Colonic mucosa (tissue), 4 donors: ENCODE measurements at places on chromosomes 4 and X.

- no peak for DNase-seq
Observed at GRCh38 chr4:117664706-117665444, 369.4 kb upstream of the NDST3 start.

- no peak for DNase-seq
Observed at GRCh38 chrX:1417921-1418771, 26.2 kb upstream of the SLC25A6 start.

- DNase-seq = no peak
Observed at GRCh38 chr4:53005808-53006207, 143.7 kb downstream of the RASL11B start.

- peak; percentile 37 for DNase-seq
Observed at GRCh38 chr4:119299260-119299671, 22.7 kb downstream of the FABP2 start.

DNA sequence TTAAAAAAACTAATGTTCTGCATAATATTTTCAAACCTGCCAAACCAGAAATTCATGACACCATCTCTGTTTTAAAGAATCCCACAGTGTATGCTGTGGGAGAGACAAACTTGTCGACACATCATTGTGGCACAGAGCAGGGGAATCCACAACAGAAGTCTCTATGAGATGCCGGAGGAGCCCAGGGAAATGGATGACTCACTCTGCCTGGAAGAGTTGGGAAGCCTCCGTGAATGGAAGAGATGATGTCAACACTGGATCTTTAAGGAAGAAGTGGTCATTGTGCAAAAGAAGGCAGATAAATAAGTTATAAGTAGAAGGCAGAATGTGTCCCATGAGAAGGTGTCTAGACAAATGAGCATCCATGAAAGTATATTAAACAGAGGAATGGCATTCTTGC is 595.1 kb downstream of the RAB28 start:
- no peak for DNase-seq

DNA sequence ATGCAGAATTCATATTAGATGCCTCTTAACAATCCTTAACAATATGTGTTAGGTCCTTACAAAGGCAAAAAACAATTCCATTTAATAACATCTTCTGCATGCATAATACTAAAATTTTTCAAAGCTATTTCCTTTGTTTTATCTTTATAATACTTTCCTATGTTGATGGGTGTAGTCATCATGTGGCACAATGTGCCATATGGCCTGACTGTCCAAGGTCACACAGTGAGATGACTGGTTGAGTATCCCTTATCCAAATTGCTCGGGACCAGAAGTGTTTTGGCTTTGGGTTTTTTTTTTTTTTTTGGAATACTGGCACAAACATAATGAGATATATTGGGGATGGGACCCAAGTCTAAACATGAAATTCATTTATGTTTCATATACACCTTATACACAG is 77.7 kb downstream of the NR3C2 start:
- DNase-seq = no peak

GRCh38 chr4:25783943-25784342 is 78.8 kb downstream of the SEL1L3 start:
- no peak for DNase-seq

DNA sequence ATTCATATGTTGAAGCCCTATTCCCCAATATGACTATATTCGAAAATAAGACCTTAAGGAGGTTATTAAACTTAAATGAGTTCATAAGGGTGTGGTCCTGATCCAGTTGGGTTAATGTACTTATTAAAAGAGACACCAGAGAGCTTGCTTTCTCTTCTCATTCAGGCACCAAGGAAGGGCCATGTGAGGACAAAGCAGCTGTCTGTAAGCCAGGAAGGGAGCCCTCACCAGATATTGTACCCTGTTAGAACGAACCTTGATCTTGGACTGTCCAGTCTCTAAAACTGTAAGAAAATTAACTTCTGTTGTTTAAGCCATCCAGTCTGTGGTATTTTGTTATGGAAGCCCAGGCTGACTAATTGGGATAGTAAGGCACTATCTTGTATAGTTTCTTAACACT is 9.1 kb upstream of the YTHDC1 start:
- no peak for DNase-seq

DNA sequence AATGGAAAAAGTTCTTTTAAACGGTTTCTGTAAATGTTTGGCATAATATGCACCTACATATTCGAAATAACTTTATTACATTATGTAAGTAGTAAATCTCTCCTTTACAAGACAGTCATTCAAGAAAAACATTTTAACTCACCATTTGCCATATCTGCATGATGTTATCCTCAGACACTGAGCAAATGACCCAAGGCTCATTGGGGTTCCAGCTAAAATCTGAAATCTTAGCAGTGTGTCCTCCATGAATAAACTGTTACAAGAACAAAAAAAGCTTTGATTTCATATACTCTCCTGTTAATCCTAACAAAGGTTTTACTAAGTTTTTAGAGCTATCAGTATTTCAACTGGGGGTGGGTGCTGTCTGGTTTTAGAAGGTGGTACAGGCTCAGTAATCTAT is 24.5 kb downstream of the RBBP7 start:
- no peak for DNase-seq

- no peak for DNase-seq
Observed at GRCh38 chr4:74934888-74935287, 2.0 kb downstream of the PARM1 start.

DNA sequence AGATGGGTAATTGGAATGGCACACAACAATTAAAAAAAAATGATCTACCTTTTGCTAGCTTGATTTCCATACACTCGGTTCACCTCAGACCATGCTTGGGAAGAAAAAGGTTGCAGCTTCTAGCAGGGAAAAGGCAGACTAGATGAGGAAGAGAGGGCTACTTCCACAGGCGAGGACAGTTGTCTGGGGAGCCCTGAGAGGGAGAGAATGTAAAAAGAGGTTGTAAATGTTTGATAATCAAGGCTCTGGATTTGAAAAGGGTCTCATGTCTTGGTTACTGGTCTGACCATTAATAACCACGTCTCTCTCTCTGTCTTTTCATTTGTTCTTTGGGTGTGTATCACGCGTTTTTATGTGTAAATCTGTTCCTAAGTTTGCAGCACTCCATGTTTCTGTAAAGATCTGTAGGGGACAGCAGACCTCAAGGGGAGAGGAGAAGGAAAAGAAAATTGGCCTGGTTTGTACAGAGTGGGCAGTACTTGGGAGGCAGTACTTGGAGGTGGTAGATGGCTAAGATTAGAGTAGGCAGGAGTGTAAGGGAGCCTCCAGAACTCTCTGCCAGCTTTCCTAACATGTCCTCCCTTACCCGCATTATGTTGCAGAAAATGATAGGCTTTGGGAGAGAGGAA is 750 bp downstream of the ARMCX5 start:
- DNase-seq = no peak

DNA sequence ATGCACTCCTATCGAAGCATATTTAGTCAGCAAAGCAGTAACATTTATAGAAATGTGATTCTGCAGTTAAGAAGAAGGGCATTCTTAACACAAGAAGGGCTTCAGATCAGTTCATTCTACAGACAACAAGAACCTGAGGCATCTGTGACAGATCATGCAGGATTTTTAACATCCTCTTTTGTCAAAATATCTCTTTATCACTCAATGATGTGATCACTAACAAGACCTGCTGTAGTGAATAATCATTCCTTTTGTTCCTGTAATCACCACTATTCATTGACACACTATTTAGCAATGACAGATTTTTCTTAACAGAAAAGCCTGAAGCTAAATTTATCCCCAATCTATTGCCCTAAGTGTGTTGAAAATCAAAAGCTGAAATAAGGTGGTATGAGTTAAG is 47.8 kb upstream of the ARHGAP24 start:
- DNase-seq = no peak

DNA sequence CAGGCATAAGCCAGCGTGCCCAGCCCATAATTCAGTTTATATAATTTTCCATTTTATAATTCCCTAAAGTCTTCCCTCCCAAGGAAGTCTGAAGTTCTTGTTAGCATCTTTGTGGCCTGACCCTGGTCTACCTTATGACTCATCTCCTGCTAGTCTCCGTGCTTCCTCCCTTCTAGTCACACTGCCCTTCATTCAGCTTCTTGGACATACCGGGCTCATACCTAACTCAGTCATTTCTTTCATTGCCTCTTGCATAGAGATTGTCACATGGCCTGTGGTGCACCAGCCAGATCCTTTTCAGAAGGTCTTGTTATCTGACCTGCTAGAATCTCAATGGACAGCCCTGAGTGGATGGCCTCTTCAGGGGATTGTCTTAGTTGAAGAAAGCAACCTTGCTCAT is 22.8 kb upstream of the MAML3 start:
- DNase-seq = no peak

DNA sequence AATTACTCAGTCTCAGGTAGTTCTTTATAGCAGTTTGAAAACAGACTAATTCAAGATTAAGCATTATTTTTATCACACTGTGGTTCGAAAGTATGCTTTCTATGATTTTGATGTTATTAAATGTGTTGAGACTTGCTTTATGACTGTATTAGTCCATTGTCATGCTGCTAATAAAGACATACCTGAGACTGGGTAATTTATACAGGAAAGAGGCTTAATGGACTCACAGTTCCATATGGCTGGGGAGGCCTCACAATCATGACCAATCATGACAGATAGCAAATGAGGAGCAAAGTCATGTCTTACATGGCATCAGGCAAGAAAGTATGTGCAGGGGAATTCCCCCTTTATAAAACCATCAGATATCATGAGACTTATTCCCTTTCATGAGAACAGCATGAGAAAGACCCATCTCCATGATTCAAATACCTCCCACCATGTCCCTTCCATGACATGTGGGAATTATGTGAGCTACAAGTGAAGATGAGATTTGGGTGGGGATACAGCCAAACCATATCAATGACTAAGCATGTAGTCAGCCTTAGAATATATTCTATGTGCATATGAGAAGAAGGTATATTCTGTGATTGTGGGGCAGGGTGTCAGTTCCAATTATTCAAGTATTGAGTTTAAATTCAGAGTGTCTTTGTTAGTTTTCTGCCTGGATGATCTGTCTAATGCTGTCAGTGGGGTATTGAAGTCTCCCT is 44.6 kb upstream of the UGT2A1 start:
- no peak for DNase-seq

- DNase-seq = peak; percentile 69
Observed at GRCh38 chrX:40172401-40173142, 74.8 kb upstream of the BCOR start.

- no peak for DNase-seq
Observed at GRCh38 chr4:89579771-89580170, 257.2 kb downstream of the SNCA start.

GRCh38 chrX:17801431-17801830 is 59.7 kb downstream of the RAI2 start:
- no peak for DNase-seq

GRCh38 chr4:3529363-3529762 is 2.9 kb downstream of the LRPAP1 start:
- DNase-seq = no peak

DNA sequence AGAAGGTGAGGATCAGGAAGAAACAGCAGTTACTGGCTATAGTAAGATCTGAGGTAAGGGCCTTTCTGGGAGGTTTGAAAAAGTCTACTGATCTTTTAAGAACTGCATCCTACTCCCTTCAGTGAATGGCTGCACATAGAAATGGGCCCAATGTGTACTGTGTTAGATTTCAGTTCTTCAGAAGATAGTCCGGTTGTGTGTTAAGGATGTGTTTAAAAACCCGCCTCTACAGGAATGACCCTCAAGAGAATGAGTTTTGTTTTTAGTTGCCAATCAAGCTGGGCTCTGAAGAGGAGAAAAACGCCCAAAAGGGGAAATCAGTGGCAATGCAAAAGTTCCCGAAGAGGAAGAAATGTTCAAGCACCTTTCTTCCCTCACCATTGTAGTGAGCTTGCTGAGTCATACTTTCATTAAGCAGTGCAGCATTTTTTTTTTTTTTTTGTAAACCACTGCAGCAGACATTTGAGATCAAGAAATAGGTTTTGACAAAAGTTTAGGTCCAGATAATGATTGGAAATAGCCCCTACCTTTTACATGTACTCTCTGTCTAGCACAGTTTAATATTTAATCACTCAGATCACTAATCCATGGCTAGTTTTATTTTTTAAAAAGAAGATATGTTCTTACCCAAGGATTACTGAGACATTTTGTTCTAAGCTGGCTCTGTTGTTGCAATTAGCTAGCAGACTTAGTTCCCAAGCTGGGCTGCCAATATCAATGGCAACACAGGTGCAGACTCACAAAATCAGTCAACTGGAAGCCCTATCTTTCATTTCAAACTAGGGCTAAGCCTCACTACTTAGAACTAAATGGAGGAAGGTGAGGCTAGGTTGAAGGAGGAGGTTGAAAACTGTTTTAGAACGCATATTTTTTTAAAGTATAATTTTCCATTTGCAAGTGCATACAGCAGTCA is 7.0 kb upstream of the TRPC5OS start:
- DNase-seq = no peak

GRCh38 chr4:138400543-138400942 is 158.4 kb upstream of the SLC7A11 start:
- DNase-seq = no peak

DNA sequence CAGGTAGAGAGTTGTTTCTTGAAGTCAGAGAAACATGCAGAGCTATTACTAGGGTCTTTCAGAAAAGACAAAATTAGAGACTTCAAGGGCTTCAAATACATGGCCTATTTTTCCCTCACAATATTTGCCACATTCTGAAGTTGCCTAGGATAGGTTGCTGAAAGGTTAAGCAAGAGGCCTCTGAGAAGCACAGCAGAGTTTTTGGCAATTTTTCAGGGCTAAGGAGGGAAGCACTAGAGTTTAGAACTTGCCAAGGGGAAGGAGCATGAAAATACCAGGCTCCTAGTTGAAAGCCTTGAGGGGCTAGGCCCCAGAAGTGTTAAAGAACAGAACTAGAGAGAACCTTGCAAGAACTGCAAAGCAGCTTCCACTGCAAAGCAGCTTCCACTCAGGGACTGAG is 86.4 kb downstream of the ANAPC10 start:
- no peak for DNase-seq

GRCh38 chr4:173188648-173189047 is 20.0 kb downstream of the GALNT7 start:
- DNase-seq = no peak

GRCh38 chr4:122707497-122707896 is 25.0 kb upstream of the BBS12 start:
- DNase-seq = no peak

- no peak for DNase-seq
Observed at GRCh38 chr4:169412046-169412445, 141.3 kb upstream of the SH3RF1 start.

DNA sequence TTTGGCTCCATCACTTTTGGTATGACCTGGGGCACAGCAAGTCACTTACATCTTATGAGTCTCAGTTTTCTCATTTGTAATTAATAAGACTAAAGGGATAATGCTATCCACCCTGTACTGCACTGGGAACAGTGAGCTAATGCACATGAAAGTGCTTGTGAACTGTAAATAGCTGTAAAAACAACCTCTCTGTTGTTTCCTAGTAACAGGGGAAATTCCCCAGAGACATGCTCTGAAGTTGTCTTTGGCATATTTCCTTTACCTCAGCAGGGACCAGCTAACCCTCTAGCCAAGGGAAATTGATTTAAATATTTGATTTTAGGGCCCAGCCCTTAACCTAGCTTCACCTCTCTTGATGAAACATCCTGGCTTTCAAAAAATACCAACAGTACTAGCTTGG is 6.1 kb upstream of the CYSLTR1 start:
- DNase-seq = no peak

DNA sequence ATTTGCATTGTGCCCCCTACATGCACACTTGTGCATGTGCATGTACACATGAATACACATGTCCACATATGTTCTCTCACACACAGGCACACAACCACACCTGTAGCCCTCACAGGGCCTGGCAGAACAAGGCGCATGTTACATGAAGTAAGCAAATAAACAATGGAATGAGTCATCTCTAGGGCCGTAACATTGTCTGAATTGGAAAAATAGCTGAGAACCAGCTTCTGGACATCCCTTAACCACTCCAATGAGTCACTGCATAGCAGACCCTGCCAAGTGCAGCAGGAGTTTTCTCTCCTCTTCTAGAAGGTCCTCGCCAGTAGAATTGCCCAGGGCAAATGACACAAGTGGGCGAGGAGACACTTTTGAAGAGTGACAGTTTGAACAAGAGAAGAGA is 66.1 kb downstream of the MAGEA10 start:
- DNase-seq = no peak
